ENCODE measurements at places on chromosomes 7 and 10.

GRCh38 chr7:28389504-28390395 lies 22.6 kb upstream of the CREB5 start:
- DNase-seq: no peak

DNA sequence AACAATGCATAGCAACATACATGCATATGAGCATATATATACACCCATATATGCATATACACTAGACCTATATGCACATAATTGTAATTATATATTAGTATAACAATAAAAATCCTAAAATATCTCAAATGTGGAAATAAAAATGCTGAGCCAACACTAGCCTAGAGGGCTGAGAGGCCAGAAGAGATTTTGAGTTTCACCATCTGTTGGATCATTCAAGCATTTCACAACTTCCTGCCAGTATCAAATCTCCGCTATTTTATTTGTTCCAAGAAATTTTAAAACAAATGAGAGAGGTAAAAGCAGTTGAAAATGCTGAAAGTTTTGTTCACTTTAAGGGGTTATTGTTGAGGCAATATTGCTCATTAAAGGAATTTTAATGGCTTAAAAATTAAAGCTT lies 187.0 kb downstream of the PCDH15 start:
- no peak for DNase-seq

GRCh38 chr10:77049896-77050295 lies 587.7 kb downstream of the KCNMA1 start:
- DNase-seq: no peak

GRCh38 chr7:33500703-33501701 lies 371.6 kb downstream of the BBS9 start:
- no peak for DNase-seq

DNA sequence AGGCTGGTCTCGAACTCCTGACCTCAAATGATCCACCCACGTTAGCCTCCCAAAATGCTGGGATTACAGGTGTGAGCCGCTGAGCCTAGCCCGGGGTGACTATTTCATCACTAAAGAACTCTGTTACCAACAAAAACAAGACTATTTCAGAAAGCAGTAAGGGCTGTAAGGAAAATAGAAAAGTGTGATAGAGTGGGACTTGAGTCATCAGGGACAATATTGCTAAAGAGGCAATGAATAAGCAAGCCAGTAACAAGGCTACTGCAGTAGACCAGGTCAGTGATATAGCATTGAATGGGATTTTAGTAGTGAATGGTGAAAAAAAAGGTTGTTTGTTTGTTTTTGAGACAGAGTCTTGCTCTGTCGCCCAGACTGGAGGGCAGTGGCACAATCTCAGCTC lies 51.7 kb downstream of the SVOPL start:
- DNase-seq: no peak

GRCh38 chr7:15086131-15086611 lies 183.6 kb upstream of the DGKB start:
- no peak for DNase-seq

DNA sequence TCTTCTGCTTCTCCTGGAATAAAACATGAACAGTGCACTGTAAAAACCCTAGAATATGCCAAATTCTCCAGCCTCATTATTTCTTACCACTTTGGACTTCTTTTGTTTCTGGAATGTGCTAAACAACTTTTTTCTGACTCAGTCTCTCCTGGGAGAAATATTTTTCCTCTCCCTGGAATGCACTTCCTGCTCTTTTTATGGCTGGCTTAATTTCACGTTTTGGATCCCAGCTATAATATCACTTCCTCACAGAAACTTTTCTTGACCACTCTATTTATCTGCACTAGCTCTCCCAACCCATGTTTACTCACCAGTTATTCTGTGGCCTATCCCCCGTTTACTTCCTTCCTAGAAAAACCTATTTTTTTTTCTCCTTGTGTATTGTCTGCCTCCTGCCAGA lies 26.7 kb downstream of the ABCB5 start:
- DNase-seq: no peak

- no peak for DNase-seq
Measured at GRCh38 chr7:104552102-104552501, 223.7 kb downstream of the LHFPL3 start.

GRCh38 chr10:15419279-15419874 lies 48.3 kb upstream of the FAM171A1 start:
- DNase-seq: peak; percentile 18

DNA sequence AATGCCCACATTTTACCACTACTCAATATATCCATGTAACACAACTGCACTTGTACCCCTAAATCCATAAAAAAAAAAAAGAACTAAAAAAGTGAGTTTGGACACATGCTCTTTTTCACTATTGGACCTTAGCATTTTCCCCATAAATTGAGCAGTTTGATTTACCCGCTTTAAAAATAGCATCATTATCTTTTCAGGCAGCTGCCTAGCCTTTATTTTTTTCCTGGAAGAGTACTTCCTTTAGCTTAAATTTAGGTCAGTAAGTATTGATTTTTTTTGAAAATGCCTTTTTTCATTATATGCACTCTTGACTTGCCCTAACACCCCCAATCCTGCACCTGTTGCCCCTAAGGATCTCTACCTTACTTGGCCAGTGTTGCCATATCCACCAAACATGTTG lies 5.3 kb upstream of the NT5C3A start:
- no peak for DNase-seq

GRCh38 chr7:158008267-158008666 lies 579.4 kb downstream of the PTPRN2 start:
- no peak for DNase-seq

GRCh38 chr10:110698340-110698739 lies 54.2 kb downstream of the RBM20 start:
- no peak for DNase-seq

DNA sequence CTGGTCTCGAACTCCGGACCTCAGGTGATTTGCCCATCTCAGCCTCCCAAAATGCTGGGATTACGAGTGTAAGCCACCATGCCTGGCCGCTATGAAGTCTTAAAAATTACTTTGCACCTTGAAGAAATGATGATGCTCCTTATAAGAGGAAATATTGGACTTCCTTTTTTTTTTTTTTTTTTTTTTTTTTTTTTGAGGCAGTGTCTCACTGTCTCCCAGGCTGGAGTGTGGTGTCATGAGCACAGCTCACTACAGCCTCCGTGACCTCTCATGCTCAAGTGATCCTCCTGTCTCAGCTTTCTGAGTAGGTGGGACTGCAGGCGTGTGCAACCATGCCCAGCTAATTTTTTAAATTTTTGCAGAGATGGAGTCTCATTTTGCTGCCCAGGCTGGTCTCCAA lies 65.3 kb downstream of the KMT2E start:
- no peak for DNase-seq

- DNase-seq: no peak
Measured at GRCh38 chr10:120513307-120513796, 56.3 kb downstream of the PLPP4 start.

DNA sequence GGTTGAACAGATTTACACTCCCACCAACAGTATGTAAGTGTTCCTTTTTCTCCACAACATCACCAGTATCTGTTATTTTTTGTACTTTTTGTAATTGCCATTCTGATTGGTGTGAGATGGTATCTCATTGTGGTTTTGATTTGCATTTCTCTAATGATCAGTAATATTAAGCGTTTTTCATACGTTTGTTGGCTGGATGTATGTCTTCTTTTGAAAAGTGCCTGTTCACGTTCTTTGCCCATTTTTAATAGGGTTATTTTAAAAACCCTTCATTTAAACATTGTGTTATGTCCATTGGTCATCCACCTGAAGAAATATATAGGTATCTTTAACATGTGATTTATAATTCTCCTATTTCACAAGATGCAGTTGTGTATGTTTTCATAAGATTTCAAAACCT lies 291.3 kb downstream of the SEMA3D start:
- no peak for DNase-seq

DNA sequence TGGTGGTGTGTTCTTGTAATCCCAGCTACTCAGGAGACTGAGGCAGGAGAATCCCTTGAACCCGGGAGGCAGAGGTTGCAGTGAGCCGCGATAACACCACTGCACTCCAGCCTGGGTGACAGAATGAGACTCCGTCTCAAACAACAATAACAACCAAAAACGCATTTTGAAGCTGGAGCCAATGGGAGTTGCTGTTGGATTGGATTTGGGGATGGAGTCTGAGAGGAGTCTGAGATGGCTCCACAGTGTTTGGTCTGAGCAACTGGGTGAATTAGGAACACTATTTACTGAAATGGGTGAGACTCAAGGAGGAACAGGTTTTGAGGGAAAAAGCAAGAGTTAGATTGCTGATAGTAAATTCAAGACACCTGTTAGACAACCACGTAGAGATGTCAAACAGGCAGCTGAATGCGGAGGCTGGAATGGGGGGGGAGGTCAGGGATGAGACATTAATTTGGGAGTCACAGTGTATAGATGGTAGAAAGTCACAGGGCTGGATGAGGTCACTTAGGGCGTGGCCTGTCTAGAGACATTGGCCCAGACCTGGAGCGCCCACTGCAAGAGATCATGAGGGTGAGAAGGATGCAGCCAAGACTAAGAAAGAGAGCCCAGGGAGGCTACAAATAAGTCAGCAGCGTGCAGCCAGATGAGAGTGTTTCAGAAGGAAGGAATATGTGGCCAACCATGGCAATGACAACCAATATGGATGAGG lies 56.4 kb downstream of the CYCS start:
- no peak for DNase-seq
